Activated T-cell treated with anti-CD3 and anti-CD28 coated beads for 4 hours (primary cell): ENCODE measurements at places on chromosomes 2 and 18.

DNA sequence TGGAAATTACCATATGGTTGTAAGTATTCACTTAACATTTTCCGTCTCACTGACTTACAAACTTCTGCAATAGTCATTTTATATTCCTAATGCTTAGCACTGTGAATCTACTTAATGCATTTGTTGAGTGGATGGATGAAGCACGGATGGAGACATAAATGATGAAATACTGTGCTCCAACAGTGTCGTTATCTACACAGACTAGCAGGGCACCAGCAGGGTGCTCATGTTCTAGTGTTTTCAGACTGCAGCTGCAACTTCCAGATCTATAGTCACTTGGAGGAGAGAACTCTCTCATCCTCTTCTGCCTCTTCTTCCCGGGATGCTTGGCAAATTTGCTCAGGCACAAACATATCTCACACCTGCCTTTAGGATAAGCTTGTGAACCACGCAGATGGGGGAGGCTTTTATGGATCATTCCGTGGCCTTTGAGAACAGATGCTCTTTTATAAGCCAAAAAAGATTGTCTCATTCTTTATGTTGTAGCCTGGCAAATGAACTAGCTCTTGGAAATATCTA is 797.7 kb downstream of the MBD2 start:
- DNase-seq: no peak

DNA sequence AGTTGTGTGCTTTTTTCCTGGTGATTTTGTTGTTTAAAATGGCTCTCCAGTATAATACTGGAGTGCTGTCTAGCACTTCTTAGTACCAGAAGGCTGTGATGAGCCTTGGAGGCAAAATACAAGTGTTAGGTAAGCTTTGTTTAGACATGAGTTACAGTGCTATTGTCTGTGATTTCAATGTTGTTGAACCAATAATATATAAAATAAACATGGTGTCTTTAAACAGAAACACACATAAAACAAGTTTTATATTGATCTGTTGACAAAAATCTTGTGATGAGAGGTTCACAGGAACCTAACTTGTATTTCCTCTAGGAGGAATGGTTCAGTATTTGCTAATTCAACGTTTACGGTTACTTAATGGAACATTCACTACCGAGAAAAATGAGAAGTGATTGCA is 5.0 kb upstream of the FAM171B start:
- no peak for DNase-seq

DNA sequence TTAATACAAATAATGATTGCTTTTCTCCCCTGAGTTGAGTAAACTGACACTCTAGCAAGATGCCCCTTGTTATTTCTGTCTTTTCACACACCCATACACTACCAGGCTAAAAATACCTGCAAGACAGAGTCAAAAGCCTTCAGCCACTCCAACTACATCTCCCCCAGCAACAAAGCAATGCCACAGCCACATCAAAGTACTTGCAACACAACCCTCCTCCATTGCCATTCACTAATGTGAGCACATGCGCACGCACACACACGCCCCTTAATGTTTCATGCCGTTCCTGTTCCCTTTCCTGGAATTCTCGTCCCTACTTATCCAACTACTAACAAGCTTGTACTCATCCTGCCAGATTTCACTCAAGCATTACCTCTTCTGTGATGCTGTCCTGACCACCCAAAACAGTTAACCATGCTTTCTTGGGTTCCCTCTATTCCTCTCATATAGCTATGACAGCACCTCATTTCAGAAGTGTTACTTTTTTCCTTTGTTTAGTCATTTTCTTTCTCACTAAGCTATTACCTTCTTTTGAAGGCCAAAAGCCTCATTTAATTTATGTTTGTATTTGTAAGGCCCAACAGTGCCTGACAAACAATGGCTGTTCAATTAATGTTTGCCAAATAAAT is 29.6 kb downstream of the SLC25A12 start:
- DNase-seq: no peak

- no peak for DNase-seq
Observed at GRCh38 chr18:9926223-9926894, 12.5 kb downstream of the VAPA start.

- DNase-seq: no peak
Observed at GRCh38 chr2:121248766-121249343, 36.1 kb downstream of the TFCP2L1 start.

DNA sequence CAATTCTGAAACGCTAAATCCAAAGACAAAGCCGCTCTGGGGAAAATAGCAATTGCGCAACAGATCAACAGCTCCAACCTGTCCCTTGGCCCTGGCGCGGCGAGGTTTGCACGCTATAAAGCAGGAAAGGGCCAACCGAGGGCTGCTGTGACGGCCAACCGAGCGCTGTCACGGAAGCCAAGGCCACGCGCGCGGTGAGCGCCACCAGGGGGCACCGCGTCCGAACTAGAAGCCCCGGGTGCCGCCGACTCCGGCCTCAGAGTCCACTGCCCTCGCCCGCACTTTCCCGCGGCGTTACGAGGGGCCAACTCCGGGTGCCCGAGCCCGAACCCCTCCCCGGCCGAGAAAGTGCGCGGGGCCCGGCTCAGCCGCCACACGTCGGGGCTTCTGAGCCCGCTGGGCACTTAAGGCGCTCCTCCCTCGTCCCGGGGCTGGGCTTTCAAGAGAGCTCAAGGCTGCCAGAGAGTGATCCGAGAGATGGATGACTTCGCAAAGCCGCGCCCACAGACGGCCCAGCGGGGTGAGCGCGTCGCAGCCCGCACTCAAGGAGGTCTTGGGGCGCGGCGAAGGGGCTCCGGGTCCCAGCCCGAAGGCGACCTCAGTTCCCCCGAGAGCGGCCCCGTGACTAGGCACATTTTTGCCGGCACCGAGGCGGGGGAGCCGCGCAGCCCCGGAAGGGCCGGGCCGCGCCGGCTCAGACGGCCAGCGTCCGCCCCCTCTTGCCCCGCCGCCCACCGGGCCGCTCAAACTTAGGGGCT is 897 bp downstream of the NFE2L2 start:
- DNase-seq: peak; percentile 88

GRCh38 chr2:100957996-100958653 is 44.0 kb upstream of the RPL31 start:
- DNase-seq: no peak

DNA sequence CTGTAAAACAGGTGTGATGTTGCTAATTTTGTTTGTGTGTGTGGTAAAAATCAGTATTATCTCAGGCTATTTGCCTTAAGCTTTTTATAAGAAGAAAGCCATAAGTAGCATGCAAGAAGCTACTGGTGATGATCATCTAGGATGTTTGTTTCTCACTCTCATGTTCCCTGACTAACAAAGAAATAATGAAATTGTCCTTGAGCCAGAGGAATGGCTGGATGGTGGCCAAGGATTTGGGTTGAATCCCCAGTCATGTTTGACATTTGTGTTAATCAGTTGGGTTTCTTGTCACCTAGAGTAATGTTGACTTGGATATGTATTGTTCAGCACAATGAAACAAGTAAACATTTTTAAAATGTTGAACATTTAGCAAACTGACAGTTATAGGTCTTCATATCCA is 496.8 kb upstream of the ZEB2 start:
- DNase-seq: no peak

DNA sequence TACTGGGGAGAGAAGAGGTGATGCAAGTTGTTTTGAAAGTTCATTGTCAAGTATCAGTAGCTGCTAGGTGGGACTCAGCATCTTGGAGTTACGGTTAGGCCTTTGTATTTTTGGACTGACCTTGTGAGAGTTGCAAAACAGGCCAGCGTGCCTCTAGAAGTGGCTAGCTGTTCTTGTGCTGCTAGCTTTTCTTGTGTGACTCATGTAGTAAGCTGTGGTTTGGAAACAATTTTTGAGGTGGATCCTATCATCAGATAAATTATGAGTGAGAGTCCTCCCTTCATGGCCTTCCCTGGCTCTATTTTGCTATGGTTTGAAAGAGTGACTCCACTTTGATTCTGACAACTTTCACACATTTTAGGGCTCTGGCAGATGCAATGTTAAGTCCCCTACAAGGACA is 409.2 kb upstream of the HS6ST1 start:
- DNase-seq: no peak

DNA sequence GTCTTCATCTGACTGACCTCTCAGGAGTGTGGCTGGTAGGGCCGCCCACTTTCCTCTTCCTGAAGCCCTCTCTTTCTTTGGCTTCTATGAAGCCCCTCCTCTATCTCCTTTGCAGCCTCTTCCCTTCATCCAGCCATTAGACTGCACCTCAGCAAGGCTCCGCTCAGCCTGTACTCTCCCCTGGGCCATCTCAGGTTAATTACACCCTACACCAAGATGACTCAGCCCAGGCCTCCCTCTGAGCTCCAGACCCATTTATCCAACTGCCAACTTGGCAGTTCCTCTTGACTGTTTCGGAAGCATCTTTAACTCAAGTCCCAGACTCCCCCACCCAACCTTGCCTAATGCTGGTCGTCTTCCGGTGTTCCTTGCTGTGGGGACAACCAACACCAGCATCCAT is 5.8 kb upstream of the WNT6 start:
- DNase-seq: no peak

DNA sequence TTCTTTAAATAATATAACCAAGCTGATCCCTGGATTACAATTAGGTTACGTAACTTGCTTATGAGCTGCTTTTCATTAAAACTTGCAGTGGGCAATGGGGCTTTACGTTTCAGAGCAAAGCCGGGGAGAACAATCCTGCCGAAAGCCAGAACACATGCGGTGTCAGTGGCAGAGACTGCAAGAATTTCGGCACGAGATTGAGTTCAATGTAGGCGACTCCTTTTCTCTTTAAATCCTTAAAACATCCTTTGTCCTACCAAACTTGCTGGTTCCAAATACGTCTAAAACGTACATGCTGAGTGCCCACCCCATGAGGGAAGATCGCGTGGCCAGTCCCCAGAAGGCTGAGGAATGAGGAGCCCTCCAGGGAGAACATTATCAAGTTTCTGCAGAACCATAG is 36.8 kb upstream of the NCOA1 start:
- no peak for DNase-seq

DNA sequence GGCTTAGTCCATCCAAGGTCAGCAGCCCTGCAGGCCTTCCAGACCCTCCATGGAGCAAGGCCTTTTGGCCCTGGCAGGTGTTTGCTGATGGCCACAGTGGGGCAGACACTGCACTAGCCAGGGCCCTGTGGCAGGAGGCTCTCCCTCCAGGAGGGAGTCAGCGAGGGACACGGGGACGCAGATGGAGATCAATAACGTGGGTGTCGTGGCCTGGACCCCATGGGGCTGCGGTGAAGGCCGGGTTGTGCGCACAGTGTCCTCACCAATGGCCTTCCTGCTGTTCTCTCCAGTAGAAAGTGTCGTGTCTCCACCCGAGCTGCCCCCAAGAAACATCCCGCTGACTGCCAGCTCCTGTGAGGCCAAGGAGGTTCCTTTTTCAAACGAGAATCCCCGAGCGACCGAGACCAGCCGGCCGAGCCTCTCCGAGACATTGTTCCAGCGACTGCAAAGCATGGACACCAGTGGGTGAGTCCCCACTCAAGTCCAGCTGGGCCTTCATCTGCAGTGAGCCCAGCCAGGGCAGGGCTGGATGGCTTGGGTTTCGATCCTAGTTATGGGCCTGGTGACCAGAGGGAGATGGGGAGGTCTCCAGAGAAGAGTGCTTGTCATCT is 65.4 kb downstream of the INPP5D start:
- DNase-seq: no peak

GRCh38 chr2:177059293-177059692 is 153.3 kb upstream of the HNRNPA3 start:
- no peak for DNase-seq

GRCh38 chr2:14134771-14135170 is 497.7 kb upstream of the LRATD1 start:
- no peak for DNase-seq

DNA sequence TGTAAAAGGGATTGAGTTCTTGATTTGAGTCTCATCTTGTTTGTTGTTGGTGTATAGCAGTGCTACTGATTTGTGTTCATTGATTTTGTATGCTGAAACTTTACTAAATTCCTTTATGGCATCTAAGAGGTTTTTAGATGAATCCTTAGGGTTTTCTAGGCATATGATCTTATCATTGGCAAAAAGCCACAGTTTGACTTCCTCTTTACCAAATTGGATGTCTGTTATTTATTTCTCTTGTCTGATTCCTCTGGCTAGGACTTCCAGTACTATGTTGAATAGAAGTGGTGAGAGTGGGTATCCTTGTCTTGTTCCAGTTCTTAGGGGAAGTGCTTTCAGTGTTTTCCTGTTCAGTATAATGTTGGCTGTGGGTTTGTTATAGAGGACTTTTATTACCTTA is 4.8 kb downstream of the ANKAR start:
- no peak for DNase-seq

DNA sequence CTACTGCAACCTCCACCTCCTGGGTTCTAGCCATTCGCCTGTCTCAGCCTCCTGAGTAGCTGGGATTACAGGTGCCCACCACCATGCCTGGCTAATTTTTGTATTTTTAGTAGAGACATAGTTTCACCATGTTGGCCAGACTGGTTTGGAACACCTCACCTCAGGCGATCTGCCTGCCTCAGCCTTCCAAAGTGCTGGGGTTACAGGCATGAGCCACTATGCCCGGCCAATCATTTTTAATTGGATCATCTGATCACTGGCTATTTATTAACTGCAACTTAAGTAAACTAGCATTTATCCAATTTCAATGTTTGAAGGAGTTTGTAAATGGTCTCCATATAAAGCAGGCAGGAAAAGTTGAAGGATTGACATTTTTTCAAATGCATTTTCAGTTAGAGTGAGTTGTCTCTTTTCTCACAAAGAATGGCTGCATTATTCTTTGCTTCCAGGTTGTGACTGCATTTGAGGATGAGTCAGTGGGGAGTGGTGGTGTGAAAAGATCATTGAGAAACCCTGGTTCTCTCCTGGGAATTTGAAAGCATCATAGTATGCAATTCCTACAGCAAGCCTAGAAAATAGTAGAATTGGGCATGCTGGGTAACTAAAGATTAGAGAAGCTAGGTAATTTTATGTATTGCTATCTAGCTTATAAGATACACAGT is 431.1 kb upstream of the ZEB2 start:
- DNase-seq: no peak

- no peak for DNase-seq
Observed at GRCh38 chr18:48799724-48800315, 150.9 kb downstream of the SMAD7 start.

GRCh38 chr2:204695506-204695905 is 150.2 kb downstream of the PARD3B start:
- DNase-seq: no peak

- no peak for DNase-seq
Observed at GRCh38 chr18:44851856-44852621, 171.4 kb downstream of the SETBP1 start.

- DNase-seq: no peak
Observed at GRCh38 chr18:26405190-26405801, 143.1 kb downstream of the KCTD1 start.

DNA sequence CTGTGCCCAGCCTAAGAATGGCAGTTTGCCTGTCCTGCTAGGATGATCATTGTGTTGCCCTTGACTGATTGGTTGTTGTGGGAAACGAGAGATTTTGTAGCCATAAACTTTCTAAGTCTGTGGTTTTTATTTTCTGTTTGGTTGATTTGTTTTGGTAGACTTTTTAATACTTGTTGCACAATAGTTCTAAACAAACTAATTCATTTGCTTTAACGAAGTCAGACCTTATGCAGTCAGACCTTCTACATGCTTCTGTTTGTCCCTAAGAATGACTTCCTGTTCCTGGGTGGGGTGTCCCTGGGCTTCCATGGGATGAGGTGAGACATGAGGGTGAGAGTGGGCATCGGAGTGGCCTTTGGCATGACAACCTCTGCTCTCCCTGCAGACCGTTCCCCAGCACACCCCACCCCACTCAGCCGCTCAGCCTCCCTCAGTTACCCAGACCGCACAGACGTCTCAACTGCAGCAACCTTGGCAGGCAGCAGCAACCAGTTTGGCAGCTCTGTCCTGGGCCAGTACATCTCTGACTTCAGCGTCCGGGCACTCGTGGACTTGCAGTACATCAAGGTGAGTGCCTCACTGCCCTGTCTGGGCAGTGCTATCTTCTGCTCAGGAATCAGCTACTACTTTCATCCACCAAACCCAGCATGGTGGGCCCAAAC is 7.8 kb upstream of the CNNM3 start:
- DNase-seq: no peak
